Stimulated activated CD8-positive, alpha-beta memory T cell treated with anti-CD3 and anti-CD28 coated beads, Interleukin-7, amount 100 ng/mL, for 4 hours (primary cell): ENCODE measurements at places on chromosomes 6 and 20.

GRCh38 chr6:159463119-159463829, 229.8 kb downstream of the SOD2 start:
- no peak for DNase-seq

- DNase-seq = no peak
These were observed 403.3 kb downstream of the EPM2A start for GRCh38 chr6:145332011-145332410.

DNA sequence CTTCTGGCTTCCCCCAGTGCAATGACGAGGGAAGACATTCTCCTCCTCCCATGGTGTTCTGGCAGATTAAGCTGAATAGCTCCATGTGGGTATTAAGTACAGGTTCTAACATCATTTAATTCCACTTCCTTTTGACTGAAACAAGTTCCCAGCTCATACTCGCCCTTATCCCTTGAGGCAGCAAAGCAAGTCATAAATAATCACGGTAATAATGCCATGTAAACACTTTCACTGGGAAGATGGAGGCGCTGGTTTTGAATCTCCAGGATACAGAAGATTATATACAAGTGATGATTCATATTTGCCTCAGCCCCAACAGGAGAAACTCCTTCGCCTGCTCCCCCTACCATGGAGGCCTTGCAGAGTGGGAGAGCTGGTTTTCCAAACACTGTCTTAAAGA, 141.3 kb downstream of the PXDC1 start:
- DNase-seq = no peak

- no peak for DNase-seq
These were observed 41.4 kb downstream of the CBFA2T2 start for GRCh38 chr20:33531047-33531877.

DNA sequence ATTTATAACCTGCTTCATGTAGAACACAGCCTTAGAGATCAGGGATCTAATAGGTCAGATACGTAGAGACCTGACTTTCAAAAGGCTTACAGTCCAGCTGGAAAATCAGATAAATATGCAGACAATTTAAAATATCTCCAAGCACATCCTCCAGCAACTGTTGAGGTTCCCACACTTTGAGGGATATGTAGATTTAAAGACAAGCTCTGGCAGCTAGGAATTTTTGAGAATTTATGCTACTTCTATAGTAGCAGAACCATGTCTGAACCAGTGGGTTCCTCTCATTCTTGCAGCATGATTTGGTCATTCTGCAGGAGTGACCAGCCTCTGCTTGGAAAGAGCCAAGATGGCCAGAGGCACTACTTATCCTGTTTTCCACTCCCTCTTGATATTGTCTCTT, 60.5 kb downstream of the CYB5R4 start:
- no peak for DNase-seq

DNA sequence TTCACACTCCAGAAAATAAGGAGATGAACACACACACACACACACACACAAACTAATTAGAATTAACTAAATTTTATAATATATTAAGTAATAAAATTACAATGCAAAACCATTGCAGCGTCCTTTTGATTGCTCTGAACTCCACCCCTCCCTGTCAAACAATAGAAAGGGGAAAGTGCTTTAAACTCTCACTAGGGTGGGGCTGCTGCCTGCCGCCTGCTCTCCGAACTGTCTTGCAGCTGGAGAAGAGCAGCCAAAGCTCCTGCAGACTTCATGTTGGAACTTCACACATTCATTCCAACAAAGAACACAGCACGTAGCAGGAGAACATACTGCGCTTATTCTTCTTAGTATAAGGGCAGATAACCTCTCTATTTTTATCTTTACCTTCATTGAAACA, 83.2 kb downstream of the GCLC start:
- DNase-seq = no peak

DNA sequence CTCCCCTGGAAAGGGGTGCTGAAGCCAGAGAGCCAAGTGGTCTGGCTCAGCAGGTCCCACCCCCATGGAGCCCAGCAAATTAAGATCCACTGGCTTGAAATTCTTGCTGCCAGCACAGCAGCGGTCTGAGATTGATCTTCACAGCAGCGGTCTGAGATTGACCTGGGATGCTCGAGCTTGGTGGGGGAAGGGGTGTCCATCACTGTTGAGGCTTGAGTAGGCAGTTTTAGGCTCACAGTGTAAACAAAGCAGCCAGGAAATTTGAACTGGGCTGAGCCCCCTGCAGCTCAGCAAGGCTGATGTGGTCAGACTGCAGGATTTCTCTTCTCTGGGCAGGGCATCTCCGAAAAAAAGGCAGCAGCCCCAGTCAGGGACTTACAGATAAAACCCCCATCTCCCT, 41.3 kb upstream of the B3GAT2 start:
- DNase-seq = no peak

GRCh38 chr20:61502433-61502832, 250.4 kb downstream of the CDH4 start:
- DNase-seq = no peak

GRCh38 chr6:134938896-134939295, 11.0 kb downstream of the ALDH8A1 start:
- DNase-seq = peak; percentile 63

DNA sequence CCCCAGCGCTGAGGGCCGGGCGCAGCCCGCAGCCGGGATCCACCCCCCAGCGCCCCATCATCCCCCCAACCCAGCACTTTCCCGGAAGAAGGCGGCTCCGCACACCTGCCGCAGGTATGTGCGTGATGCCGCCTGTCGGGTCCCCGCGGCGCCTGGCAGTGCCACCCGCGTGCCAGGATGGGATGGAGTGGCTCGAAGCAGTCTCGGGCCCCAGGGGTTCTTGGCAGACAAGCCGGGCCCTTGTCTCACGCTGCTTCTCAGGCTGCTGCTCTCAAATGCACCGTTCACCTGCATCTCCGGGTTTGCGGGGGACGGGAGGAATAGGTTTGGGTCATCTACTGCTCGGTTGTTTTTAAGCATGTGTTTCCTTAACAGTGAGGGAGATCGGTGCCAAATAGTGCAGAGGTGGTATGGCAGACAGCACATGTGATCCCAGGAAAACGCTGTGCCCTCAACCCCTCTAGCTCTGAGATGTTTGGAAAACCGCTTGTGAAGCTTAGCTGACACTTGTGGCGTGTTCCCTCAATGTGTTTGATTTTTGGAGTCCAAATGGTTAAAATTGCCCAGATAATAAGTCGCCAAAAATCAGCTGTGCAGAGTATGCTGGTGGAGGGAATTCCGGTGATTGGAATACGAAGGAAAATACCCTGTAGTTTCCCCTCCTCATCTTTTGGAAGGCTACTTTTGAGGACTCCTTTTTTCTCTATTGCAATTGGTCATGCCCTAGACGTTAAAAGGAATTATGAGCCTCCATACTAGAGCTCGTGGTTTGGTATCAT, 926 bp downstream of the MYLIP start:
- no peak for DNase-seq

- no peak for DNase-seq
These were observed 6.5 kb downstream of the BTN2A2 start for GRCh38 chr6:26389349-26389894.

- no peak for DNase-seq
These were observed 62.3 kb upstream of the SYNDIG1 start for GRCh38 chr20:24407151-24407550.

GRCh38 chr20:18265441-18265840, 22.9 kb upstream of the ZNF133 start:
- no peak for DNase-seq

DNA sequence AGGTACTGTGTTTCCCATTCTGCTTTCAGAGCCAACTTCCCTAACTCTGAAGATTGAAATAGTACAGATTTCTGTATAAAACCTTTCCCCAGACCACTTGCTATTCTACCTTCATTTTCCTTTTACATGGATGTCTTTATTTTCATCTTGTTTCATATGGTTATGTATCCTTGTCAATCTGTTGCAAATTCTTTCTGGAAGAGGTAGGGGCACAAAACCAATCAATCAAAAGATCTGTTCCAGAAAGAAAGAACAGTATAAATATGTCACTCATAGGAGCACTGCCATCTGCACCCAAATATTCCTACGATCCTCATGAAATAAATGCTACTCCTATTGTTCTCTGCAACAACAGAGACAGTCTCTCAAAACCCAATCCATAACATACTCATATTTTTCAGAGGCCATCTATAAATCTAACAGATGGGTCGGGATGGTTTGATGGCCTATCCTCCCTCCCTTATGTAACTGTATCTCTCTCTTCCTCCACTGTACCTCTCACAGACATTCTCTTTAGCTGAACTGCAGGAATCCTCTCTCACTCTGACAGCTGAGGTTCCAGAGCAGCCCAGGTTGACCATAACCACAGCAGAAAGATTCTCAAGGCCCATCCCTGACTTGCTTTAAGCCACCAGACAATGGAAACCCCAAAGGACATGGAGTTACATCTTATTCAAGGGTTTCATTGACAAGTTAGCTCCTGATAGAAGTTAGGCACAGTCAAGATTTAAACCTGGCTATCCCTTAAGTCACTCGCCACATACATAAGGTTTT, 112.8 kb downstream of the ZMYND8 start:
- no peak for DNase-seq

DNA sequence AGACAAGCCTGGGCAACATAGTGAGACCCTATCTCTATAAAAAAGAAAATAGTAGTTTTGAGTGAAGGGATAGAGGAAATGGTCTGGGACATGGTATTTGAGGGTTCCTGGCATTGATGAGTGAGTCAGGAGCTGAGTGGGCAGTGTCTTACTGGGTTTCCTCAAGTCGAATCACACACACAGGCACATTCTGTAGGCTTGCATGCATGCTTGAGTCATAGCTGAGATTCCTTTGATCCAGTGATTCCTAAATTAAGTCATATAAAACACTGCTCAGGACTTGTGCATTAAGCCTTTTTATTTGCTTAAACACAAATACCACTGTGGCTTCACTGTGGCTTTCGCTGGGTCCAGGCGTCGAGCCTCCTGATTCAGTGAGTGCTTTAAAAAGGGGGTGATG, 71.8 kb upstream of the TMEM181 start:
- DNase-seq = no peak

DNA sequence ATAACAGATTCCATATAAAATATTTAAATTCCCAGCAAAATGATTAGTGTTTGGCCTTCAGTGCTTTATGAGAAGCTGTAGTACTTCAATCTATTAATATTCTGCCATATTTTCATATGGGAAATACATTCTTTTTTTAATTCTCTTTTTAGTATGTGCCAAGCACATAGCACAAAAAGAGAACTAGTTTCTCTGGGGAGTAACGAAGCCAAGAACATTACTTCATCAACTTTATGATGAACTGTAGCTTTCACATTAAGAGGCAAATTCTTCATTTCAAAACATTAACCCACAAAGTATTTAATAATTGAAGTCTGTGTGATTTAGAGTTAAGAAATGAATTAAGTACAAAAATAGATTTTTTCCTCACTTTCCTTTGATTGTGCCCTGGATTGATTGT, 281.0 kb upstream of the EYS start:
- no peak for DNase-seq

DNA sequence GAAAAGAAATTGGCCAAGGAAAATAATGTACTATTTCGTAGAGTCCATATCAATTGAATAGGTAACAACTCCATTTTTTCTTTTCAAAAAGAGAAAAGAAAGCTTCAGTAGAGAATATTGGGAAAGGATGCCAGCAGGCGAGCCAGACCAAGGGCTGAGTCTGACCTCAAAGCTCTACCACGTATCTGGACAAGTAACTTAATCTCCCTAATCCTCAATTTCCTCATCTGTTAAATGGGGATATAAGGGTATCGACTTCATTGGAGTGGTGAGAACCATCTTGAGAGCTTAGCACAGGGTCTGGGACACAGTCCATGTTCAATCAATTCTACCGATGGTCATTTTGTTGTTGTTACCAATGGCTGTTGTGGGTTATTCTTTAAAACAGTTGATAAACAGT, 63.2 kb upstream of the TBC1D7 start:
- DNase-seq = no peak

GRCh38 chr20:33450867-33451266, 7.3 kb upstream of the SNTA1 start:
- no peak for DNase-seq

- DNase-seq = no peak
These were observed 46.6 kb downstream of the RNF182 start for GRCh38 chr6:13971303-13971702.

- DNase-seq = no peak
These were observed 35.7 kb downstream of the RALY start for GRCh38 chr20:34029415-34029814.

DNA sequence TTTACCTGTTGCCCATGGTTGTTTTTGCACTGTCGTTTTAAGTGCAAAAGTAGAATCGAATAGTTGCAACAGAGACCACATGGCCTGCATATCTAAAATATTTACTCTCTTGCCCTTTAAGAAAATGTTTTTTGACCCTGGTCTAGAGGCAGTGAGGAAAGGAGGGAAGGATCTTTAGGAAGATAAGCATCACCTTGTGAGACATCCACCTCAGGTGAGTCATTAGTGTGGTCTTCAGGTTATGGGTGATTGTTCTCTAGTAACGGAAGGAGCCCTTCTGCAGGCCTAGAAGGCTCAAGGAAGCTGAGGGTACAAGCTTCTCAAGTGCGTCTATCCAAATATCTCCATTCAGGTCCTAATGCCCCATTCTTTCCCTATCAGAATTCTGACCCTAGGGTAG, 6.6 kb upstream of the RAB44 start:
- DNase-seq = no peak

GRCh38 chr20:9075264-9076095, 6.6 kb downstream of the PLCB4 start:
- DNase-seq = no peak

- no peak for DNase-seq
These were observed 43.2 kb downstream of the YTHDF1 start for GRCh38 chr20:63172726-63173125.

- no peak for DNase-seq
These were observed 433.5 kb downstream of the RFPL4B start for GRCh38 chr6:112780498-112781096.

DNA sequence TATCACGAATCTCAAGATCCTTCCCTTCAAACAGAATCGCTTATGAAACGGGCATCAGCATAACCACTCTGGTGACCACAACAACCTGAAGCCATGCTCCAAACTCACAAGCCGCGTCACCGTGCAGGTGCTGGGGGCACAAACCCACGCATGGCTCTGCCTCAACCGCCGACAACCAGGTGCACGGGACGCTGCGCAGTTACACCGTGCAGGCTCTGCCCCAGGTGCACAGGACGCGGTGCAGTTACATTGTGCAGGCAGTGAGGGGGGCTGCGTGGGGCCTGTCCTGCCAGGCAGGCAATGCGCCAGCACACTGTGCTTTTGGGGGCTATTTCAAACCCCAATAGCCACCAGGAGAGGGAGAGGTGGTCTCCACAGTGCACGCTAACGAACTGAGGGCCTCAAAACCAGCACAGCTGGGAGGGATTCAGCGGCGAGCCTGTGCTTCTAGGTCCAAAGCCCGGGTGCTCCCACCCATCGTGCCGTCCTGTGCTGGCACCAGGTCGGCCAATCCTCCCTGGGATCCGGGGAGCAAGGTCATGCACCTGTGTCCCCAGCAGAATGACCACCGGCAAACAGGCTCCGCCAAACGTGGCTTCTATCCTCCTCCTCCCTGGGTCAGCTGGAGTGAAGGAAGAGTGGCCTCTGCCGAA, 35.8 kb downstream of the ZBTB46 start:
- DNase-seq = no peak

GRCh38 chr6:100998111-100998510, 117.0 kb upstream of the ASCC3 start:
- DNase-seq = no peak

- no peak for DNase-seq
These were observed 3.9 kb downstream of the HMGA1 start for GRCh38 chr6:34240329-34241248.
